Stimulated activated CD4-positive, alpha-beta T cell treated with anti-CD3 and anti-CD28 coated beads, TNF-alpha, amount 100 ng/mL, for 4 hours (primary cell): ENCODE measurements at places on chromosomes 1 and 21.

DNA sequence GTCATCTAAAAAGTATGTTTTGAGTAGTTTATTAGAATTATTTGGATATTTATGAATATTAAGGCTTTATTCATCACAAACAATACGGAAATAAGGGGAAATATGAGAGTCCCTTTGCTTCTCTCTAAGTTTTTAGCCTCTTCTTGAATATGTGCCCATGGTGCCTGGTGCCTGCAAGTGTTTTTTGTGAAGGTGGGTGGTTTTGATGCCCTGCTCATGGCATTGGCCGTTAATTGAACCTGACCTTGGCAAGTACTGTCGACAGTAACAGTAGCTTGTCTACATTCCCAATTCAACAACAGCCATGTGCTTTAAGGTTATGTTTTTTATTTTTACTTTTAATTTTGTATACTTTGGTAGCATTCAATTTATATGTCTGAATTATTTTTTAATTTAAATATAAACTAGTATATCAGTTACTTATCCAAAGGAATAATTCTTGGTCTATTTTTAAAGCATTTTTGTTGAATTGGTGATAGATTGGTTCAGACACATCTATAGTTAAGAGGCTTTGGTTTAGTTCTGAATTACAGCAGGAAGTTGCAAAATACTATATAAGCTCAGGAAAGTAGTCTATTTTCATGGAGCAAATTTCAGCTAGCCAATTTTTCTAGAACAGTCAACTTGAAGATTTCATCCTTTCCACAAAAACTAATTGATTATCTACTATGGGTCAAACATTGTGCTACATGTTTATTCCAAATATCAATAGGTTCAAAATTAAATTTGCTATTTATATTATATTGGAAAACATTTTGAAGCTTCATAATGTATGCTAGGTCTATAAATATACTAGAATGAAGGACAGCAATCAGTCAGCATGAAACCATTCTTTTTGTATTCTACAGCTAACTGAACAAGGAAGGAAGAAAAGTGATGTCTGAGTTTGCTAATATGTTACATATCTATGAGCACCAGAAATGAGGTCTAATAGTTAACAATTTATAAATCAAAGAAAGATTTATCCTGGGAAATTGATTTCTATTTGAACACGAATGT, 184.4 kb downstream of the MRPL39 start:
- DNase-seq = no peak

DNA sequence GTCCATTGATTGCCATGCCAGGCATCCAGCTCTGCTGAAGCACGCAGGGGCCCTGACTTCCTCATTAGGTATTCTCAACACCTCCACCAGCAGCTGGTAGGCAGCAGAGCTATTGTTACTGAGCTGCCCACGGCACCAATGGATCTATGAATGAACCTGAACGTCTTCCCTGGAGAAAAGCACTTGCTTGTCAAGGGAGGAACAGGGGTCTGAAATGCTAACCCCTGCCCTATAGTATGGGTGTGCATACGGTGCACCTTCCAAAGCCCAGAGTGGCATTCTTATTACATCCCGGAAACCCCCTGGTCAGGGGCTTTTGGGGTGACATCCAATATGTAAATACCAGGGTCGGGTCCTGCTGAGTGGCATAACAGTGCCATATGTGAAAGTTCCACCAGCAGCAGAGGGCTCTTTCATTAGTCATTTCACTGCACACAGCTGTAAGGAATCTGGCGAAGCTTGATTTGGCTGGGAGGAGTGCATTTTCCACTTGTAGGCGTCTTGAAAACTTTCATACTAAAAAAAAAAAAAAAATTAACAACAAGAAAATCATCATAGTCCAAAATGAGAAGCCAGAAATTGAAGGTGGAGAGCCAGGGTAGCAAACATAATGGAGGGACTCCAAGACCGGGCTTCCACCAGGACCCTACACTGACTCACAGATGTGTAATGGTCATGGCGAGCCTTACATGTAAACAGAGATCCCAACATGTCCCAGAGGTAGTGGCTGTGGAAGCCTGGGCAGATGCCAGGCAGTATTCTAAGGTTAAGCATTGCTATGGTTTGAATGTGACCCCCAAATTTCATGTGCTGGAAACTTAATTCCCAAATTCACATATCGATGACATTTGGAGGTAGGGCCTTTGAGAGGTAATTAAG, 58.8 kb upstream of the PRDX6 start:
- DNase-seq = no peak

DNA sequence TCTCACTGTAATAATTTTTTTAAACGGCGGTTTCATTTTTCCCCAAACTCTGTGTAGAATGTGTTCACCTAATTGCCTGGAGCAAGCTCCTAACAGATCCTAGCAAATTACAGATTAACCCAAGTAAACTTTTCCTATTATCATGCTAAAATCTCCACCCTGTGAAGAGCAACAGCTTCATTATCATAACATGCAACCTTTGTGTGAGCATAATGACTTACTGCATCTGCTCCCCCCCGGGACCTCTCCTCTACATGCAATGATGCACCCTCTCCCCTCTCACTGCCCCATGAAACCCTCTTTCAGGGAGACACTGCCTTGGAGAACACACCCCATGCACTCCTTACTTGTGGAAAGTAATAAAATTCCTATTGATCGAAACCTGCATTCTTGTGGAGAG, 717.0 kb upstream of the TMPRSS15 start:
- DNase-seq = no peak

- DNase-seq = no peak
Measured at GRCh38 chr1:16924919-16925477, 3.3 kb downstream of the CROCC start.

- DNase-seq = no peak
Measured at GRCh38 chr1:110384581-110385321, 6.1 kb downstream of the SLC16A4 start.

DNA sequence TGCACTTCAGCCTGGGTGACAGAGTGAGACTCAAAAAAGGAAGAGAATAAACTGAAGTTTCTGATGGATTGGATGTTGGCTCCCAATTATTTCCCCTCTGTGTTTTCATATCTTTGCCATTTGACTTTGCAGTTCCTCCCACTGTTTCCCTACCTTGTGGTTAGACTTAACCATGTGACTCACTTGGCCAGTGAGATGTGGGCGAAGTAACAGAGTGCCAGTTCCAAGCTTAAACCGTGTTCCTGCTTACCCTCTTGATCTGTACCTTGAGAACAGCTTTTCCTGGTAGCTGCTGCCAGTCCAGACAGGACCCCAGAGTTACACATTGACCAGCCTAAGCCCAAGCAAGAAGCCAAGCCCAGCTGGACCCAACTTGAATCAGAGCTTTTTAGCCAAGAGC, 323.4 kb downstream of the LTN1 start:
- DNase-seq = no peak

DNA sequence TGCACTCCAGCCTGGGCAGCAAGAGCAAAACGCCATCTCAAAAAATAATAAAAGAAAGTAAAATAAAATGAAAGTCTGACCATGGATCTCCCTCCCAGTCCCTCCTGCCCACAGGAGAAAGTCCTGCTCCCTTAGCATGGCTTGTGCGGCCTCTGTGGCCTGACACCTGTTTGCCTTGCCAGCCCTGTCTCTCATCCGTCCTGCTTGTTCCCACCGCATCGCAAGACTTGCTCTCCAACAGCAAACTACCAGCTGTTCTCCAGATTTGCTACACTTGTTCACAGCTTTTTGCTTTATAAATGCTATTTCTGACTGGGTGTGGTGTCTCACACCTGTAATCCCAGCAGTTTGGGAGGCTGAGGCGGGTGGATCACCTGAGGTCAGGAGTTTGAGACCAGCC, 2.7 kb downstream of the ETV3L start:
- no peak for DNase-seq

DNA sequence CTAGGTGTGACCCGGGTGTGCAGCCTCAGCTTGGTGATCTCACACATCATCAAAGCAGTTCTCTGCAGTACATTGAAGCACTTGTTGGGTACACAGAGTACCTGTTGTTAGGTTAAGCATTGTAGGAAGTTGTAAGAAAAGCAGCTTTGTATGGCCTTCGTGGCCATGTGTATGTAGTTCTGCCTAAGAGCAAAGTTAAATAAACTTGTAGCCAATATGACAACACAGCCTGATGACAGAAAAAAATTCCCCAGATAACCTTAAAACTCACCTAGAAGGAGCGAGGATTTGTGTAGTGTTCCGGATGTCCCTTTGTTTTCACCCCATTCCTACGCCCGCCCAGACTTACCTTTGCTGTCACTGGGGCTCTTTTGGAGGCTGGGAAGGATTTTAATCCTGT, 48.0 kb downstream of the DISC1 start:
- no peak for DNase-seq

GRCh38 chr1:231869364-231869763, 242.8 kb downstream of the DISC1 start:
- no peak for DNase-seq

- DNase-seq = no peak
Measured at GRCh38 chr1:154969860-154970452, 591 bp downstream of the SHC1 start.

DNA sequence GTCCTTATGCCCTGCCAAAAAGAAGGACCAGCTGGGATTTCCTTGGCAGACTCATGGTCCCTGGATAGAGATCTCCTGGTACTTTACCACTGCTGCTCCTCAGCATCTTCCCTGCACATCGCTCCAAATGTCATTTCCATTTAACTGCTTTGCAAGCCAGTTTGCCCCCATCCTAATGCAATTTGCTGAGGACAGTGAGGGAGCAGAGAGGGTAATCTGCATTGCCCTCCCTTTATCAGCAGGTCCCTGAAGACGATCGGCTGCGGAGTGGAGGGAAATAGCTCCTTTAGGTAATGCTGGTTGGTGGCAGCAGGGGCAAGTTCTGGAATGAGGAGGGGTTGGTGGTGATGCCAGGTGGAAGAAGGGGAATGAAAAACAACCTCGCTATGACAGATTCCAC, 2.7 kb downstream of the PLXNA2 start:
- DNase-seq = no peak

GRCh38 chr1:245485996-245486395, 331.2 kb downstream of the KIF26B start:
- DNase-seq = no peak

GRCh38 chr1:88791192-88791591, 100.2 kb downstream of the GTF2B start:
- DNase-seq = no peak

DNA sequence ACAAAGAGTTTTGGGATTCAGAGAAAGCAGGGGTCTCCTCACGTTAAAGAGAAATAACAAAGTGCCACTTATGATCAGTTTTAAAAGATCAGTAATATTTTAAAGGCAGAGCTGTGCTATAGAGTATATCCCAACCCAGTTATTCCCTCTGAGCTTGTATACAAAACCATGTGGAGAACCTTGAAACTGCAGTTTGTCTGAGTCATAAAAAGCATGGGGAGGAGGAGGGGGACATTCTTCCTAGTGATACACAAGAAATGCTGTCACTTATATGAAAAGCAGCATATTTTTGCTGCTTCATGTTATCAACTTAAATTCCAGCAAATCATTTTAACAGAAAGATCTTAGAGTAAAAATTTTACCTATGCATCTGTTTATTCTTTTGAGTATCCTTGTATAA, 244.5 kb downstream of the GPR52 start:
- DNase-seq = no peak

DNA sequence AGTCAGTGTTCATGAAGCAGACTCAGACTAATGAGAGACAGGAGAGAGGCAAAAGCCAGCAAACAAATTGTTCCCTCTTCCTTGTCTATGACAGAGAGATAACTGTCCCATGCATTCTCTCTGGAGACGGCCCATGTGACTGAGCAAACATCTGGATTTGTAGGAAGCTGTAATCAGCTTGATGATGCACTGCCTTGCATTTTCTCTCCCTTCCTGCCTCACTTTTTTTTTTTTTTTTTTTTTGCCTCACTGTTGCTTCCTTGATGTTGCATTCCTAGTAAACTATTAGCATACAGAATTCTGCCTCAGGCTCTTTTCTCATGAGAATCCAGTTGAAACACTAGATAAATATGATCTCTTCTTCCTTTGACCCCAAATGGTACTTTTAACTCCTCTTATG, 134.5 kb downstream of the HHIPL2 start:
- DNase-seq = no peak

DNA sequence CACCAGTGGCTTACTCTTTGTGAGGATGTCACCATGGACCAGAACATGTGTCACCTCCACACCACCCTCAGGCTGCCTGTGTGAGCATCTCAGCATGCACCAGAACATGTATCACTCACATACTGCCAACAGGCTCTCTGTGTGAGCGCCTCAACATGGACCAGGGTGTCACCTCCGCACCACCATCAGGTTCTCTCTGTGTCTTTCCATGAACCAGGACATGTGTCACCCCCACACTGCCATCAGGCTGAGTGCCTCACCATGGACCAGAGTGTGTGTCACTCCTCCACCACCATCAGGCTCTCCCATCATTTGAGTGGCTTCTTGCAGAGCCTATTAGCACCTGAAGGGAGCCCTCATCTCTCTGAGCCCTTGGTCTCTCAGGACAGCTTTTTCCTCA, 125.2 kb downstream of the ZNF648 start:
- DNase-seq = no peak

DNA sequence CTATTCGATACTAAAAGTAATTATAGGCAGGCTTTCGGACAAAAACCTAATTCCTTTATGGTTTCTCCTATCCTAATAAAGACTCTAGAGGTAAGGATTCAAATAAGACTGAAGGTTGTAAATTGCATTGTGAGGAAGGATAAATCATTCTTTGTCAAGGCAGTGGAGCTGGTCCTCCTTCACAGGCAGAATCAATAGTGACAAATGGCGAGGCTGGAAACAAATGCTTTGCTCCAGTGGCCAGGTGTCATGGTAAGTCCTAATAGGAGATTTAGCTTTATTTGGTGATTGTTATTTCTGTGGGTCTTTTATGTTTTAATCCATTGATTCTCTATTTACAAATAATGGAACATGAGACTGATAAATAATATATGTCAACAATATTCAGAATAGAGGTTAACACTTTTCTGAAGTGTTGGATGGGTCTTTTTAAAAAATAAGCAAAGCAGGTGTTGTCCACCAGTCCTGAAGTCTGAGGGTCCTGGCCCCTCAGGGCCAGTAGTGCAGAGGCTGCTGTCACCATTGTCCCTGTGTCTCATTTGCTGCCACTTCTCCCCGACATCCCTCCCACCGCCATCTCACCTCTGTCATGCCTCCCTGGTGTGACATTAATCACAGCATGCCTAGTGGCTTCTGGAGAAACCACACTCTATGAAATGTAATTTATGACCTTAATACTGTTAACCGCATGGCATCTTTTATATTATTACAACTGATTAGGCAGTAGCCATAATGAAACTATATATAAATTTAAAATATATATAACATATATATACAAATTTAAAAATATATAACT, 120.9 kb upstream of the MAGI3 start:
- DNase-seq = no peak

- no peak for DNase-seq
Measured at GRCh38 chr1:97906567-97907241, 14.1 kb downstream of the DPYD start.
